ENCODE measurements at places on chromosomes 3 and 15.

DNA sequence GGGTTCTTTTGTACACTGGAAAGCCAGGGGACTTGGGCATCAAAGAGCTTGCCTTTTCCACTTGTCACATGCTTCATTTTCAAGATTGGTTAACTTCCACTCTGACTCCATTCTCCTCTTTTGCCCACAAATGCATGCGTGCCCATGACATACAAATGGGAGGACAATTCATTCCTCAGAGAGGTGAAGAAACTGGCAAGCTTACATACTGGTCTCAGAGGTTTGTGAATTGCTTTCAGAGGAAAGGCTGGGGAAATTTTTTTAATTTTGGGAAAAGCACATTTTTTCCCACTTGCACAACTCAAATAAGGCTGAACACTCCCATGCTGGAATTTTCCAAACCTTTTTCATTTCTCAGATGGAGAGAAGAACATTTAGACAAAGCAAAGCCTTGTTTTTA is 20.9 kb upstream of the AMOTL2 start:
- DNase-seq: no peak

GRCh38 chr3:177464392-177465256 is 267.3 kb upstream of the TBL1XR1 start:
- DNase-seq: no peak

DNA sequence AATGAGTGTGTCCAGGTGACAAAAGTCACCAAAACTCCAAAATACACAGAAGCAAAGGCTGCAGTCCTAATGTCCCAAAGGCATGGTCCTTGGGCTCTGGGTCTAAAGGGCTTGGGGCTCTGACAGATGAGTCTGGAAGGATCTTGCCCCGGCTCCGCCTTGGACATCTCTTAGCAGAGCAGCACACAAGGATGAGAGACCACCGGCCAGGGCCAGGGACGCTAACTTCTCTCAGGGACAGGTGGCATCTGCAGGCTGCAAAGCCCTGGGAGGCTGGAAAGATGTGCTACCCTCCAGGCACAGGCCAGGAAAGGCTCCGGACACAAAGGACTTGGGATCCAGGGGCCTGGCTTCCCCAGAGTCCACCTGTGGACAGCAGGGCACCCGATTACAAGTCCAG is 14.1 kb upstream of the SHISA5 start:
- DNase-seq: no peak

GRCh38 chr3:189446959-189447560 is 184.1 kb upstream of the TP63 start:
- no peak for DNase-seq

DNA sequence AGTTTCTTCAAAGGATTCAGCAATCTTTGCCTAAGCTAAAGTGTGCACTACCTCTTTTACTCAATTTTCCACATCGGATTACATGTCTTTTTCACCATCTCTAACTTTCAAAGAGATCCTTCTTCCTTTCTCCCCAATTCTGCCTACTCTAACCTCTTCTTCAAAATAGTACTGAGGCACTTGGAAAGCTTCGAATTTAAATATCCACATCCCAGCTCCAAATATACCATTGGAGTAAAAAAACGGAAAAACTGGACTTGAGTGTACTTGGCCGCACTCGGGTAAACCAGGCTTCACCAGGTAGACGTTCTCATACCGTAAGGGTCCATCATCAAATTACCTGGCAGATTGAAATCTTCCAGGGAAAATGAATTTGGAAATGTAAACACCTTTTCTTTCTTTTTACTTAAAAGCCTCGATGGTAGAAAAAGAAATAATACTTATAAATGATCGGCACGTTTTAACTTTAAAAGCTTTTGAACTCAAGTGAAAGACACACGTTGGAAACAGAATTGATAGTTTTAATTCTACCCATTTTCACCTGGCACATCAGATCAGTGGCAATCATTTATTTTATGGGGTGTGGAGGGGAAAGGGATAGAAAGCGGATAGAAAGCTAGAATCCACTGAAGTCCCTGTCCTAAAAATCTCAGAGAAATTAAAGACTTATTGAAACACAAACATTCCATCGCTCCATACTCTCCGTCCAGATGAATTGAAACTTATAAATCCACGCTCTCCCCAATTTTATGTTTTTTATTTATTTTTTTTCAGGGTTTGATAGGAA is 8.2 kb upstream of the MEIS2 start:
- DNase-seq: no peak

- no peak for DNase-seq
These were observed 4.4 kb upstream of the CD200R1 start for GRCh38 chr3:112979244-112979832.

DNA sequence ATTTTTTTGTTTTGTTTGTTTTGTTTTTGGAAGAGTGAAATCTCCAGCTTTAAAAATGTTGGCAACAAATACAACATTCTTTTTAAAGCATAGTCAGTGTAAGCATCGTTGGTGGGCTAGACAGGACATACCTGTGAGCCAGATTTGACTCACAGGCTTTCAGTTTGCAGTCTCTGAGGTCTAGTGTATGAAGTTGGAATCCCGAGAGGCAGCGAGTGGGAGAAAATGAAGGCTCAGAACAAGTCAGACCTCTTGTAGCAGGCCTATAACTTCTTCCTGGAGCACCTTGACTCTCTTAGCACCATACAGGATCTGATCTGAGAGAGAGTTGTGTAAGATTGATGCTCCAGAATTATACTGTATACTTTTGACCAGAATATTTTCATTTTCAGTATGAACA is 60.2 kb downstream of the CNTN4 start:
- DNase-seq: no peak

DNA sequence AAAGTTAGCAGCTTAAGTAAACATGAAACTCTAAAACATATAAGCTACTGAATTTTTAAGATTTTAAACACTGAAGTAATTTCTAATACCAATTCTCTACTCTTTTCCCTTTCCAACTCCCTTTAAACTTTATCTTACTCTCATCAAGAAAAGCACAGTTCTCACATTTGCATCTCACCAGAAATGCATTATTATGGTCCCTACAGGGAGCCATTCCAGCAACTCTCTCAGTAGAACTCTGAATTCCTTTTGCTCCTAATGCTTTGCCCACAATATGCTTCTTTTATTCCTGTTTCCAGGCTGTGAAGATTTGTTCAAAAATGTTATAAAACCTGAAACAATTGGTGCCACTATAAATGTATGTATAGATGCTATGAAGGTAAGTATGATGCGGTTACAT is 83.4 kb downstream of the TFDP2 start:
- no peak for DNase-seq

DNA sequence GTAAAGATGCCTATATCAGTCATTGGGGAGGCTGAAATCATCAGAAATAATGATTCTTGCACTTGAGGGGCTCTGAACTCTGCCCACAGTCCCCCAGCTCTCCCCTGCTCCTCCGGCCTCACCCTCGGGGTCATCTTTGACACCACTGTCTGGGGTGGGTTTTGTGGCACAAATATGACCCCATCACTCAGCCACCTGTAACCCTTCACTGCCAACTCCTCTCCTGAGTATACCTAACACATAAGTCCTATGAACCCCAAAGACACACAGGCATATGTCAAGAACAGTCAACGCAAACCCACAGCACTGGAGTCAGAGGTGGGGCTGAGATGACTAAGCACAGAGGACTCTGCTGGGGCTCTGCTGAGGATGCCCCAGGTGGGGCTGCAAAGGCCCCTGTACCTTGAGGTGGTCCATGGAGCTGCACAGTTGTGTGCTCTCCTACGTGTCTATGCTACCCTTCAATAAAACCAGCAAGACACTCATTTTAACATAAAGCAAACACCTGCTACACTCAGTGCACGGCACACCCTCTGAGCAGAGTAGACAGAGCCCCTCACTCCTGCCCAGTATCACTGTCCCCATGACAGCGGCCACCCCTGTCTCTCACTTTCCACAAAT is 29.9 kb downstream of the SLC41A3 start:
- no peak for DNase-seq

GRCh38 chr3:100591411-100591810 is 18.0 kb upstream of the ADGRG7 start:
- DNase-seq: no peak

- no peak for DNase-seq
These were observed 84.4 kb downstream of the GPR156 start for GRCh38 chr3:120200493-120201235.

GRCh38 chr15:89070197-89071124 is 17.8 kb upstream of the ABHD2 start:
- no peak for DNase-seq

DNA sequence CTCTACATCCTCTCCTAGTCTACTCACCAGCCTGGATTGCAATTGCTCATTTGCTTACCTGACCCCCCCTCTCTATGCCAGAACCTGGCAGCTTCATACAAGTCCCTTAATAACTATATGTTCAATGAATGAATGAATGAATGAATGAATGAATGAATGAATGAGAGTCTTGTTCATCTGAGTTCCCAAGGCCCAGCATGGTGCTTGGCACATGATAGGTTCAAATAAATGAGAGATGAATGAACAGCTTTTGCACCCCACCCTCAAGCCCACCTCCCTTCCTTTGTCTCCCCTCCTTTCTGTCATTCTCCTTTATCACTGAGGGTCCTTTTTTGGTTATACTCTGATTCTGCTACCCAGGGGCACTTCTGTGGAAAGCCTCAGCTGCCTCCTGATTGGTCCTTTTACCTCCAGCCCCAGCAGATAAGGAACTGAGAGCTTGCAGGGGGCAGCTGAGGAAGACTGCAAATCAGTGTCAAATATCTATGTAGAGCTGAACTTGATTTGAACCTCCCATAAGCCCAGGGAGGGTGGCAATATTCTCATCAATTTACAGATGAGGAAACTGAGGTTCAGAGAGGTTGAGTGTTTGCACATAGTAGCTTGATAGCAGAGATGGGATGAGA is 54.1 kb upstream of the CHRNB4 start:
- DNase-seq: no peak

GRCh38 chr3:128372707-128373533 is 93.8 kb downstream of the DNAJB8 start:
- no peak for DNase-seq

DNA sequence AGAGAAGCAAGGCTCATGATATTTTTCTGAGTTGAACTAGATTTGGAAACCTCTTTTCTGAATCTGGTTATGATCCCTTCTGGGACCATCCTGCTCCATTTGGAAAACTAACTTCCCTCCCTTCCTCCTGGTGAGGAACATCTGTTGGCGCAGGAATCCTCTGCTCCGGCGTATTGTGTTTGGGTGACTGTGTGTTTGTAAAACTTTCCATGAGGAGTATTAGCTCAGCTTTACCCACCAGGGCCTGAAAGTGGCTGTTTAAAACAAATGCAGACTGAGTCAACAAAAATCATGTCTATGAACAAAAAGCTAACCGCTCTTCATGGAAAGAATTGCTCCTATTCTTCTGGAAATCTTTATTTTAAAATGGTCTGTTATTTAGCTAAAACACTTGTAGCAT is 17.7 kb downstream of the STARD9 start:
- DNase-seq: no peak
